ENCODE measurements at places on chromosomes 1 and 21.

DNA sequence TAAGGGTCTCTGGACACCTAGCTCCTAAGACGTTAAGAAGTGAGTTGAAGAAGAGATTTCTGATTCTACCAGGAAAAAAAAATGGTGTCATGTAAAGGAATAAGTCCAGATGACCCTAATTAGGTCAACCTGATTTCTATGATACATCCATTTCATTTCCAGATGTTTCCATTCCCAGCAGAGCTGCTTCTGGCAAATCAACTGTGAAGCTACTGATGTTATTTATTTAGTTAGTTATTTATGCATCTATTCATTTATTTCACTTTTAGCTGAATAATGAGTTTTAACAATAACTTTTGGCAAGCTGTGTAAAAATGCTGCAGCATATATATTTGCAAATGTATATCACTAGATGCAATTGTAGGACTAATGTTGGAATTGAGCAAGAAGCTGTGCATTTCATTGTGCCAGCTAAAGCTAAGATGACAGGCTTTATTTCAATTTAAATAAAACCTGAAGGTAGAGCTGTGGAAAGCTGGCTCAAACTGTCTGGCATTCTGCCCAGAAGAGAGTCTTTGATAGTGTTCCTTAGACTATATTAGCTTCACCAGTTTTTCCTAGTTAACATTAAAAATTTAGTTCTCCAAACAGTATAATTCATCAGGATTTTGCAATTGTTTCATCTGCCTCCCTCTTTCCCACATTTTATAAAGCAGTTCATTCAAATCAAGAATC lies 1164.4 kb upstream of the ADGRL4 start:
- DNase-seq: no peak

- no peak for DNase-seq
These were observed 15.2 kb downstream of the SLC27A3 start for GRCh38 chr1:153790313-153790965.

DNA sequence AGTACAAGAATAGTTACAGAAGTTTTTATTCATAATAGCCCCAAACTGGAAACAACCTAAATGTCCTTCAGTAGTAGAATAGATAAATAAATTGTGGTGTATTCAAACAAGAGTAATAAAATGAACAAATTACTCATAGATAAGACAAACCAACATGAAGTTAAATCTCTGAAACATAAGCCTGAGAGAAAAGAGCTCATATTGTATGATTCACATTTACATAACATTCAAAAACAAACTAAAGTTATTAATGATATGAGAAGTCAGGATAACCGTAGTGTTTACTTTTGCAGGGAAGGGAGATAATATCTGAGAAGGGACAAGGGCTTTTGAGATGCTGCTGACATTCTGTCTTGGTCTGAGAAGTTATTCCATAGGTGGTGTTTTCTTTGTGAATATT lies 13.5 kb downstream of the STPG1 start:
- peak; percentile 71 for DNase-seq

GRCh38 chr1:30701258-30701633 lies 22.1 kb downstream of the MATN1 start:
- no peak for DNase-seq

GRCh38 chr1:34131396-34132160 lies 33.5 kb downstream of the CSMD2 start:
- no peak for DNase-seq

GRCh38 chr1:45809761-45810160 lies 6.3 kb downstream of the MAST2 start:
- DNase-seq: peak; percentile 31

- peak; percentile 63 for DNase-seq
These were observed 15.7 kb downstream of the PTAFR start for GRCh38 chr1:28160782-28161266.
